Activated naive CD4-positive, alpha-beta T cell treated with Interleukin-2 at 50 U/mL for 16 hours (primary cell): ENCODE measurements at places on chromosomes 7 and 10.

DNA sequence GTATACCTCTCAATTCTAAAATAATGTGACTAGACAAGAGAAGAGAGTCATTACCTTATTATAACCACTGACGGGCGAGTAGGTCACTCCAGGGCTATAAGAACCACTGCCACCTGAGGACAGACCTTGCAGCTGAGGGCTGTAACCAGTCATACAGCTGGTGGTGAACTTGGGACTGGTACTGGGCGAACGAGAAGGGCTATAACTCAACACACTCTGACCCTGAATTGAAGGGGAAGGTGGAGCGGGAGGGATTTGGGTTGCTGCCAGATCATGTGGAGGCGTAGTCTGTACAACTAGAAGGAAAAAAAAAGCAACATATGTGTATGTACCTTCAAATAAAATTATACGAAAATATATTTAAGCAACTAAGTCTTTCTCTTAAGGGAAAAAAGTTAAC, 3.4 kb downstream of the TMEM209 start:
- DNase-seq, result no peak

DNA sequence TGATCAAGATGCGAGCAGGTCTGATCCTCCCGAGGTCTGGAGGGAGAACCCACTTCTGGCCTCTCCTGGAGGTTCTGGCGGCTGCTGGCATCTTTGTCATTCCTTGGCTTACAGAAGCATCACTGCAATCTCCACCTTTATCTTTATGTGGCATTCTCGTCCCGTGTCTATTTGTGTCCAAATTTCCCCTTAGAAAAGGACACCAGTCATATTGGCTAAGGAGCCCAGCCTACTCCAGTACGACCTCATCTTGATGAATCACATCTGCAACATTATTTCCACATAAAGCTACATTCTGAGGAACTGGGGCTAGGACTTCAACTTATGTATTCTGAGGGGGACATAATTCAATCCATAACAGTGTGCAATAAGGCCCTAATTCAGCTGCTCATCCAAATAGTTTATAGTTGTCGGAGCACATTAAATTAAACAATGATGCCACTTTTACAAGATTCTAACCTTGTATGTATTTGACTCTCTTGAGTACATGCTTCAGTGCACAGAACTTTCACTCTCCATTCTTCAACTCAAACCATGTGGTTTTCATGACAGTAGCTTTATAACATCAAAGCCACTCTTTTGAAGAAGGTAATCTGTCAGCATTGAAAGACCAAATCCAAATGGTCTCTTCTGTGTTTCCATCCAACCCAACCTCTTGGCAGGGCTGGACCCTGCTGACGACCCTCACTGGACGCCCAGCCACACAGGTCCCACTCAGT, 86.2 kb upstream of the DDC start:
- no peak for DNase-seq

DNA sequence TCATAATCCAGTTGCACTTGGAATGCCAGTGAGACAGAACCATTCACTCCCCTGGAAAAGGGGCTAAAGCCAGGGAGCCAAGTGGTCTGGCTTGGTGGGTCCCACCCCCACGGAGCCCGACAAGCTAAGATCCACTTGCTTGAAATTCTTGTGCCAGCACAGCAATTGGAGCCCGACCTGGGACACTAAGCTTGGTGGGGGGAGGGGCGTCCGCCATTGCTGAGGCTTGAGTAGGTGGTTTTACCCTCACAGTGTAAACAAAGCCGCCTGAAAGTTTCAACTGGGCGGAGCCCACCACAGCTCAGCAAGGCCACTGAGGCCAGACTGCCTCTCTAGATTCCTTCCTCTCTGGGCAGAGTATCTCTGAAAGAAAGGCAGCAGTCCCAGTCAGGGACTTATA, 200.7 kb upstream of the NPSR1 start:
- DNase-seq, result no peak

- no peak for DNase-seq
Measured at GRCh38 chr7:85748861-85749260, 562.0 kb upstream of the SEMA3D start.

DNA sequence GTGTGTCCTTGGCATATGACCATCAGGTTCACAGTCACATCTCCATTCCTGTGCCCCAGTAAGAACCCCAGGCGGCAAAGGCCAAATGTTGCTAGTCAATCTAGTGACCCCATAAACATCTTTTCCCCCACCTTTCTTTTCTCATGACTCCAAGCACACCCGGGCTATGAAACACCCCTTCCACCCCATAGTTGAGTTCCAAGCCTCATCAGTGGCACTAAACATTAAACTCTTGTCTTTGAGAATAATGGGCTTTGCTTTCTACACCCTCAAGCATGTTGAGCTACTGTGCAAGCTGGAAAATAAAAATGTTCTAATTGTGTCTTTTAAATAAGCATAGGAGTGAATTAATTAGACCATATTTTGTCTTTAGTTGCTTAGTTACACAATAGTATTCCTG, 9.4 kb downstream of the ARID5B start:
- no peak for DNase-seq

GRCh38 chr10:96850825-96851224, 18.7 kb downstream of the LCOR start:
- no peak for DNase-seq

- no peak for DNase-seq
Measured at GRCh38 chr7:132428247-132428919, 147.9 kb downstream of the PLXNA4 start.

DNA sequence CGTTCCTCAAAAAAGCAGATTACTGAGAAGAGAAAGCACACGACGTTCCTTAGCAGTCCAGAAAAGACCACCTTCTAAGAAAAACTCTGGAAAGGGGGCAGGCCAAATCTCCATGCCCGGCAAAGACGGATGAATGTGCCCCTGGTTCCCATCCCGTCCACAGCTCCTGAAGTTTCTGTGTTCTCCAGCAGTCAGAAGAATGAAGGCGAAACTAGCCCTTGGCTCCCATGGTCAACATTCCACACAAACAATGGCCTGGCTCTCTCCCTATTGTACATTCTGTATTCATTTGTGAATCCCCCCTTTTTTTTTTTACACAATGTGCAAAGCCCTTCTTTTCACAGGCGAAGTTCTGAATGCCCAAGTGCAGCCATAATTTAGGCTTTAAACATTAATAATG, 5.3 kb downstream of the CTBP2 start:
- DNase-seq, result no peak

DNA sequence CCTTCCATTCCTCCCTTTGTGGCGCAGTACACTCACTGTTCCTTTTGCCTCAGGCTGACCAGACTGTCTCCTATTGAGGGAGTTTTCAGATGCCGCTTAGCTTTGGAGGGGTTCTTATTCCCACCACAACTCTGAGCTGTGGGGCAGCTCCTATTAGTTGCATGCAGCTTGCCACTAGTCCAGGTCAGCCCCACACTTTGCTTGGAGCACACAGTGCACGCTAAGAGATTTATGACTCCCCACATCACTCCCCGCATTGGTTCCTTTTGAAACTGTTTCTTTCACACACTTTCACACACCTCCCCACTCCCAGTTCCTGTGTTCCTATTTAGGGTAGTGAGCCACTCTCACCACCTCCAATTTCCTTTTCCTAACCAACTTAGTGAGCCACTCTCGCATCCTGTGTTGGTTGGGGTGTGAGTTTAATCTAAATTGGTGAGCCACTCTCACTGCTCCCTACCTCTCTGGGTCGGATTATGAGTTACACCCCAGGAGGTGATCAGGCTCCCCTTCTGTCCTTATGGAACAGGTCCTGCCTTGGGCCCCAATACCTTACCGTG, 10.4 kb upstream of the ZNF485 start:
- DNase-seq, result peak; percentile 28

- DNase-seq, result no peak
Measured at GRCh38 chr10:117552701-117553141, 10.2 kb downstream of the EMX2 start.

GRCh38 chr7:1814089-1814811, 144.2 kb downstream of the ELFN1 start:
- no peak for DNase-seq

DNA sequence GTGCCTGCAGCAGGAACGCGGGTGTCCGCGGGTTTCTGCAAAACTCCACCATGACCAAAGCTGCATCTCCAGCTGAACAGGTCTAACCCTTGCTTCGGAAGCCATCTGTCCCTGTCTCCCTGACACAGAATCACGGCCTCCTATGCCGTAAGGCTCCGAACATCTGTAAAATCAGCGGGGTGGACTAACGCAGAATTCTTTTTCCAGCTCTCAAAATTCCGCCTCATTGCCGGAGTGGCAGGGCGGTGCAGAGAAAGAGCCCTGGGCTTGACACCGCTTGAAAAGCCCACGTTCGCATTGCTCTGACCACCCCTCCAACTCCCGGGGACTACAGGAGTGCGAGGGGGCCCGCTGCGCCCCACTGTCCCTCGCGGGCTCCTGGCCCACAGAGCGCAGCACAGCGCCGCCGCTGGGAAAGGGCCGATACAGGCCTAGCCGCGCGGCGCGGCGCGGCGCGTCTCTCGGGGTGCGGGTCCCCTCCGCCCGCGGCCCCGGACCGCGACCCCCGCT, 409 bp downstream of the DNMBP start:
- DNase-seq, result no peak

- DNase-seq, result no peak
Measured at GRCh38 chr10:86393862-86394455, 27.4 kb upstream of the GRID1 start.

DNA sequence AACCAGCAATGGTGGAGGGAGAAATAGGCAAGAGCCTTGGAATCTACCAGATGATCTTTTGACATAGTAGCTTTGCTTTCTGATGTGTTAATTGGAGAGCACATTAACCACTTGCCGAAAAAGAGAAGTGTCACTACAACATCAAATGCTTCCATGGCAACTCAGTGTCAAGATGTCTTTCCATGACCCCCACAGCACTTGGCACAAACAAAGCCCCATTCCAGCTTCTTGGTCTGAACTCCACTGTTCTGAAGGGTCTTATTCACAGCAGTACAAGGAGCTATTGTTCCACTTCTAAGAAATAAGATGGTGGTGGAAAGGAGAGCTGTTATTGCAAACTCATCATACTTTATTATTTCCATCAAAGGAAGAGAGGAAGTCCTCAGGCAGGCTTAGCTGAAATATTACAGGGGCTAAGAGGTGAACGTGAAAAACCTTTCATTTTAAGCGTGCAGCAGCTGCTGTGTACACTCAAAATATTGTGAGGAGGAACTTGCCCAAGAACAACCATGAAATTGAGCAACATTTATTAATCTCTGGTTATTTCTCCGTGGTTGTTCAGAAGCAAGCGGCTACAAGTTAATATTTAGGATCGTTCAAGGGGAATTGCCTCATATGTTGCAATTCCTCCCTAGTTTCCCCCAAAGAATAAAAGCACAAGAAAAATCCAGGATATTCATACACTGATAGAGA, 354.8 kb upstream of the CELF2 start:
- DNase-seq, result no peak

DNA sequence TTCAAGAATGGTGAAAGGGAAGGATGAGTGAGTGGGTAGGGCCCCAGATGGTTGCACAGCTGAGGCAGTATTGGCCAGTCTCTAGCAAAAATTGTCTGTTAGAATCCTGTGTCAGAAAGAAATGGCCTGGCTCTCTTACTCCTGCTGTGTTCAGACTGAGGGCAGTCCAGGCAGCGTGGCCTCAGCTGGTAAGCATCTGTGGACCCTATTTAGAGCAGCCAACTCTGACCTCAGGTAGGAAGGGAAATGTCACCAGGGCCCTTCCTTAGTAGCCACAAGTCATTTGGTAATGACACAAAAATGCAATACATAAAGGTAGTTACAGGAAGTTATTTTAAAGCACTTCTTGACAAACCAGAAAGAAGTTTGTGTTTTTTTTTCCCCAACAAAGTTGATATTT, 1194.7 kb downstream of the CNTNAP2 start:
- no peak for DNase-seq

DNA sequence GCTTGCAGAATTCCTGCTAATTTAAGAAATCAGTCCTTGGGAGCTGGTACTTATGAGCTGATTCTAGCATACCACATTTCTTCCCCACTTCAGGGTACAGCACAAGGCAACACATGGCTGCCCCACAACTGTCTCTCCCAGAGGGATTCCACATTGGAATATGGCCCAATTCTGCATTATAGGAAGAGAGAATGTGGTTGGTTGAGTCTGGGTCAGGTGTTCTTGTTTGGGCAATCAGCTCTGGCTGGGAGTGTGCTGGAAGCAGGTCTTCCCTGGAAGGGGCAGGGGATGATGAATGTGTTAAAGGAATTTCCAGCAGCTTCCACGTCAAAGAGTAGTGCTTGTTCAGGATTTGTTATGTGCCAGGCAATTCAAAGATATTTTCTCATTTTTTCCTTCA, 95.7 kb downstream of the BUB3 start:
- no peak for DNase-seq
